ENCODE measurements at places on chromosomes 11 and 22.

- DNase-seq = no peak
Measured at GRCh38 chr11:41508121-41508520, 48.7 kb upstream of the LRRC4C start.

- DNase-seq = no peak
Measured at GRCh38 chr11:85977751-85978160, 91.1 kb downstream of the PICALM start.

DNA sequence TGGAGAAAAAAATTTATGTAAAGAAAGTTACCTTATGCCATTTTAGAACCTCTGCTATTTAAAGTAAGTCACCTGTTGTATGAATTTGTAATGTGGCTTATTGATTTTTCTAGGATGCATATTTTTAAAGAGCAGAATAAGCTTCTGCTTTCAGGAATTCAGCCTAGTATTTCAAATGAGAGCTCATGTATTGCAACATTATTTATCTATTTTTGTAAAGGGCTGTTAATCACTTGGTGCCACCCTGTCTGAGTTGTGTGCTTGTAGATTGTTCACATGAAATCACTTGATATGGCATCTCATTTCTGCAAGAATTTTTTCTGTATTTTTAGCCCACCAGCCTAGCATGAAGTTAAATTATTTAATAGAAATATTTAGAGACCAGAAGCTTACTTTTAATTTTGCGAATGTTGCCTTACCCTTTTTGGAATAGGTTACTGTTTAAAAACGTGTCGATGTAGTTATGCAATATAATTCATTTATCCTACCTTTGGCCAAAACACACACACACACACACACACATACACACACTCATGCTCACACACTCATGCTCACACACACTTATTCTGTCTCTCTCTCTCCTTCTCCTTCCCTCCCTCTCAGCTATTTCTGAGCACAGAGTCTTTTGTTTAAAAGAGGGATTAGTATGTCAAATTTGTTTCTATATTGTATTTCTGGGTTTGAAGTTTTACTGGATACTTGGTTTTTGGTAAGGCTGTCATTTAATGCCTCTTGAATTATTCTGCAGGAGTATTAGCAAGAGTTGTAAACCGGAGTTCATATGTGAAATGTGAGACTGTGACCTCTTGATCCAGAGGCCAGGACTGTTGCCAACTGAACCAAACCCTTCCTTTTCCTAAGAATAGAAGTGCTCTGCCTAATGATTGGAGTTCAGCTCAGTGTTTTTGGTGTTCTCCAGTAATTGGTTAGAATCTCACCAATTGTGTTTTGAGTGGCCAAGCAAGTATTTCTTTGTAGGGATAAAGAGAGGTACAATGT, 34.4 kb downstream of the YAP1 start:
- no peak for DNase-seq

DNA sequence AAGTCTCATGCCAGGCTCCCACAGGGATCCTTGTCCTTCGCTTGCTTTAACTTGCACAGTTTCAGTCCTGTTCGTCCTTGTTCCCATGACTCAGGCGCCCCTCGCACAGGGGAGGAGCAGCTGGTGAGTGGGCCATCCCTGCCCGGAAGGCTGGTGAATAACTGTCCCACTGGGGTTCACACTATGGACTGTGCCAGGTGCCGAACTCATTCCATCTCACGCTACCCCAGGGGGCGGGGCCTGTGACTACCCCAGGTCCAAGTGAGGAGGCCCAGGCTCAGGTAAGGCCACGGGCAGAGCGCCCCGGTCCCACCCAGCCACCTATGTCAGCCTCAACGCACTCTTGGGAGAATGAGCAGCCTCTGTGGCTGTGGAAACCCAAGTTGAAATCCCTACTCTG, 7.2 kb upstream of the CARD10 start:
- DNase-seq = no peak

GRCh38 chr11:38460896-38461295, 1862.9 kb upstream of the RAG2 start:
- DNase-seq = no peak

DNA sequence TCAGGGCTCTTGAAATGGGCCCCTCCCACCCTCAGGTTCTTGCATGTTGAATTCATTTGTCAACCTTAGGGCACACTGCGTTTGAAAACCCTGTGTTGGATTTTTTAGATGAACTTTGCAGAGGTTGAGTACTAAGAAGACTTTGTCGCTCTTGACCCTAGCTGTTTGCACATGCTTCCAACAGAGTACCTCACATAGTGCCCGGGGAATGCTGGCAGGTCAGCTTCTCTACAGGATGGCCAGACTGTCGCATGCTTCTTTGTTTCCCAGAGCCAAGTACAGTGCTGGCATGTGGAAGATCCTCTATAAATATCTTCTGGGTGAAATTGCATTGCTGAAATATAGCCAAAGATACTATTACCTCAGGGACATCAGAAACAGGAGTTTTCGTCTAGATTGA, 59.9 kb downstream of the FAT3 start:
- DNase-seq = no peak

DNA sequence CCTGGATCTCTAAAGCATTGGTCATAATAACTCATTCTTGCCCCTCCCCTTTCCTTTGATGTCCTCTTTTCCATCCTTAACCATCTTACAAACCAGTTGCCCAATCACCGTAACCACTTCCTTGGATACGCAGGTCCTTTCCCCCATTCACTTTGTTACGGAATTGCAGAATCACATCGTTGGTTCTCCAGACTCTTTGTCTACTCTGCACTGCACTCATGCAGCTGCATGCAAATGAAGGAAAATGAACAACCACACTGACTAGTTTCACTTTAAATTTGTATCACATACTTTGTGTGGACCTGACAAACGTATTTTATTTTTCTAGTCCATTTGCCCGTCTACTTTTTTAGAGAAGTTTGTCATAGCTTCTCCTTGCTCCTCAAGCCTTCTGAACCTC, 69.9 kb downstream of the SLC5A12 start:
- no peak for DNase-seq

DNA sequence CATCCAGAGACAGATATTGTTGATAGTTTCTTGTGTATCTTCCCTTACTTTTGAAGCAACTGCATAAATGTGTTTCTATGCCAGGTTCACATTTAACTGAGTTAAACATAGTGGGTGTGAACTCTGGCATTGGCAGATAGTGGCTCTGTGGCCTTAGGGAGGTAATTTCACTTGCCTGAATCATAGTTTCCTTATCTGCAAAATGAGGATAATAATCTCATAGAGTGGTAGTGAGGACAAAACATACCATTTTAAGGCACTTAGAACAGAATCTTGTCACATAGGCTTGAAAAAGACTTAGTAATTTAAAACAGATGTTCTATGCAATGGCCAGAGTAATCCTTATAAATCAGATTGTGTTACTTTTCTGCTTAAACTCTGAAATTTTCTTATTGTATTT, 56.4 kb upstream of the SYN3 start:
- no peak for DNase-seq

DNA sequence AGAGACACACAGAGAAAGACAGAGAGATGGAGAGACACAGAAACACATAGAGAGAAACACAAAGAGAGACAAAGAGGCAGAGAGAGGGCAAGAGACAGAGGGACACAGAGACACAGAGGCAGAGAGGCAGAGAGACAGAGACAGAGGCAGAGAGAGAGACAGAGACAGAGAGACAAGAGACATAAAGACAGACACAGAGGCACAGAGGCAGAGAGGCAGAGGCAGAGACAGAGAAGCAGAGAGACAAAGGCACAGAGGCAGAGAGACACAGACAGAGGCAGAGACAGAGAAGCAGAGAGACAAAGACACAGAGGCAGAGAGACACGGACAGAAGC, 6.3 kb downstream of the TNNI2 start:
- DNase-seq = no peak

- no peak for DNase-seq
Measured at GRCh38 chr22:30357236-30357570, 396 bp downstream of the CCDC157 start.

- DNase-seq = no peak
Measured at GRCh38 chr11:111878385-111878848, 548 bp downstream of the FDXACB1 start.

- no peak for DNase-seq
Measured at GRCh38 chr22:27913162-27913741, 5.8 kb downstream of the PITPNB start.

DNA sequence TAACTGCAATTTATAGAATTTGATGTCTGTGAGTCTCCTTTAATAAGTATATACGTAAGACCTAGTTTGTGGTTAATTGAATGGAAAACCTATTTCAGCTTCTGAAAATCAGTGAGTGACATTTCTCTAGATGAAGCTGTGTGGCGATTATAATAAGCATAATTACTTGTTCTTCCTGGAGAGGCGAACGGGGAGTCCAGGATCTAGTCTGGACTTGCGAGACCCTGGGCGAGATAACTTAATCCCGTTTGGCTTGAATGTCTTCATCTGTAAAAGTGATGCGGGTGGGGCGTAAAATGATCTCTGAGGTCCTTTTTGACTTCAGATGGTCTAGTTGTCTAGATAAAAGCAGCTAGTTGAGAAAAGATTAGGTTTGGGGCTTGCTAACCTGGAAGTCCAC, 1.1 kb downstream of the PRRG4 start:
- no peak for DNase-seq

- no peak for DNase-seq
Measured at GRCh38 chr11:126864934-126865333, 135.6 kb downstream of the KIRREL3 start.

DNA sequence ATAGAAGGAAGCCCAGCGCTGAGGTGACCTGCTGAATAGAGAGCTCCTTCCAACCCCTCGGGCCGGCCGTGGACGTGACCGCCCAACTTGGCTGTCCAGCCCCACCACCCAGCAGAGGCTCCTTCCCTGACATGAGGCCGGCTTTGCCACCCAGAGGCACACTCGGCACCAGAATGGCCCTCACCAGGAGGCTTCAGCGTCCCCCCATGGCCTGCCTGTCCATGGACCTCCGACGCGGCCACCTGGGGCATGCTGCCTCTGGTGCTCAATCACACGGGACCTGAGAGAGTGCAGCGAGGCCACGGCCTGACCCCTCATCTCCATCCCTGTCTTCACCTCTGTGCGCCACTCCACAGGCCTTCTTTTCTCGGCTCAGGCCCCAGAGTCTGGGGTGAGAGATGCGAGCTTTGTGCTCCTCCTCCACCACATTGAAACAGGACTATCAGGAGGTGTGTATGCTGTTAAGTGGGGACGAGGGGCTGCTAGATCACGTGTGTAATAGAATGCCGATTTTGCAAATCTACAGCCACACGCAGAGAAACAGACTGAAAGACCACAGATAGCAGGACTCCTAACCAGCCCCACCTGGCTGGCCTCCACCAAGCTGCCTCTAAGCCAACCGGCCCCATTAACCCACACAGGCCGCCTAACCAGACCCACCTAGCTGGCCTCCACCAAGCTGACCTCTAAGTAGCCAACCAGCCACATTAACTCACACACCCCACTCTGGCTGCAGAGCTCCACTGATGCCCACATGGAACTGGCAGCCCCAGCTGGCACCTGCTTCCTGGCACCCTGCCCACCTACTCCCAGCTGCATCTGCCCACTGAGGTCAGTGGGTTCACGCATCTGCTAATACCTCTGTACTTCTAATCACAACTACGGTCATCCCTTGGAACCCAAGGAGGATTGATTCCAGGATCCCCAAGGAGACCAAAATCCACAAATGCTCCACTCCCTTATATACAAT, 20.7 kb downstream of the LINC01488 start:
- no peak for DNase-seq

GRCh38 chr11:102933627-102934026, 21.9 kb downstream of the MMP13 start:
- DNase-seq = no peak
